ENCODE measurements at places on chromosomes 4 and X.

DNA sequence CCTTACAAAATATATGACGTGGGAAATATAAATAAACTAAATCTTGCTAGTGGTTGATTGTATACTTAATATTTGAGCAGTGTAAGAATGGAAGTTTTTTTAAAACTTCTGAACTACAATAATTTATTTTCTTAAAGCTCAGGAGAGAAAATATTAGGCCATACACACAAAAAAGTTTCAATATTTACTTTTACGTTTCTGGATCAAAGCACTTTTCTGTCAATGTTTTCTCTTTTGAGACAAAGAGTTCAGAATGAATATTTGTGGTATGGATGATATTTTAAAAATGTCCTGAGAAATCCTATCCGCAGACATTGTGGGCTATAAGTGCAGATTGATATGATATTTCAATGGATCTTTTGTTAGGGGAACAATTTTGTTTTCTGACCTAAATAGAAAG, 109.9 kb downstream of the TLL1 start:
- no peak for DNase-seq

GRCh38 chr4:143441678-143442077, 71.8 kb upstream of the SMARCA5 start:
- DNase-seq = no peak

GRCh38 chr4:53040851-53041250, 178.7 kb downstream of the RASL11B start:
- DNase-seq = no peak

DNA sequence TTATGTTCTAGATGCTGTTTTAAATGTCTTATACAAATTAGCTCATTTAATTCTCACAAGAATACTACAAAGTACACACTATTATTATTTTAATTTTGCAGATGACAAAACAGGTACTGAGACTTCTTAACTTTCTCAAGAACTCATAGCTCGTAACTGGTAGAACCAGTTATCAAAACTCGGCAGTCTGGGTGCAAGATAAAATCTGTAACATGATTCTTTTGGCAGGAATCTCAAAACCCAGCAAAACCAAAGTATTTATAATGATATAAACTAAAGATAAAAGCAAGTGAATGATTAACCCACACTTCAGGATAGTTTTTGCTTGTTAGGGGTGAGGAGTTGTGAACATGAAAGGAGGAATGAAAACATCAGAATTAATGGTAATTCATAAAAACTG, 27.6 kb downstream of the CLNK start:
- DNase-seq = no peak

- DNase-seq = no peak
These were observed 361 bp downstream of the TMEM128 start for GRCh38 chr4:4247696-4248028.

DNA sequence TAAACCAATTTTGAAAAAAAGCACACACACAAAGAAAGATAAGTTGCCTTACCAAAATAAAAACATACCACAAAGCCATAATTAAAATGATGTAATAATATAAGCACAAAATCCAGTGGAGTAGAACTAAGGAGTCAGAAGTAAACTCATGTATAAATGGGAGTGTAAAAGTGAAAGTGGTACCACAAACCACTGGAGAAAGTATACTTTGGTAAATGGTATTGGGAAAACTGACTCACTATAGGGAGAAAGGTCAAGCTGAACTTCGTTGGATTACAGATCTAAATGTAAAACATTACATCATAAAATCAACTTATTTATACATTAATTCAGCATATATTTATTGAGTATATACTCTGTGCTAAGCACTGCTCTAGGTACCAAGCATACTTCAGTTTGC, 46.3 kb upstream of the HHIP start:
- DNase-seq = no peak

DNA sequence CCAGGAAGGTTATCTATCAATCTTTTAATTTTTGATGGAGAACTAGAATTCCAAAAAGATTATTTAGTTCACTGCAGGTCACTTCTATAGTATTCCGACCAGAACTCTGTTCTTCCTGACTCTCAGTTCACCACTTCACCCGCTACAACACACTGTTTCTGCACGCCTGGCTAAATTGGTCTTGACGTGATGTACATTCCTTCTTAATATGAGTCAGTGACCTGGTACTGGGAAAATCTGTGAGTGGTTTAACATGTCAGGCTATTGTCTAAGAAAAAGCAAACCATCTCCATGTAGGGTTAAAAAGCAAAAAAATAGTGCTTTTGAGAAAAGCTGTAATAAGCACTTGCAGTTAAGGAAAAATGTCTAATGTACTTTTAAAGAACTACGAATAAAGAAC, 120.4 kb downstream of the NDST3 start:
- no peak for DNase-seq

- DNase-seq = no peak
These were observed 75.5 kb downstream of the GPC3 start for GRCh38 chrX:133909888-133910287.

- DNase-seq = no peak
These were observed 15.9 kb upstream of the XKRX start for GRCh38 chrX:100944601-100945000.

DNA sequence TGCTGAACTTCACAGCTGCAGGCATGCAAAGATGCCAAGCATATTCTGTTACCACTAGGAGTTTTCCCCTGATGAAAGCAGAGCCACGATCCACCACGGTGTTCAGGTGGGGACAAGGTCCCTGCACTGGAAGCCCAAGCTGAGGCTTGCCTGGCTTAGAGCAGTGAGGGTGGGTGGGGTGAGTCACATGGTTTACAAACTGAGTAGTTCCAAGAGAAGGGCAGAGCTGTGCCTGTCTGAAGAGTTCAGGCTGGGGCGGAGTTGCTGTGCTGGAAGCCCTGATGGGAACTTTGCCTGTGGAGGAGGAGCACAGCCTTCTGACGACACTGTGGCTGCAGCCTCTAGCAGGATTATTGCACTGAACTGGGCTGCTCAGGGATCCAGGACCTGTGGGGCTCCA, 45.5 kb downstream of the FAM9B start:
- DNase-seq = no peak

DNA sequence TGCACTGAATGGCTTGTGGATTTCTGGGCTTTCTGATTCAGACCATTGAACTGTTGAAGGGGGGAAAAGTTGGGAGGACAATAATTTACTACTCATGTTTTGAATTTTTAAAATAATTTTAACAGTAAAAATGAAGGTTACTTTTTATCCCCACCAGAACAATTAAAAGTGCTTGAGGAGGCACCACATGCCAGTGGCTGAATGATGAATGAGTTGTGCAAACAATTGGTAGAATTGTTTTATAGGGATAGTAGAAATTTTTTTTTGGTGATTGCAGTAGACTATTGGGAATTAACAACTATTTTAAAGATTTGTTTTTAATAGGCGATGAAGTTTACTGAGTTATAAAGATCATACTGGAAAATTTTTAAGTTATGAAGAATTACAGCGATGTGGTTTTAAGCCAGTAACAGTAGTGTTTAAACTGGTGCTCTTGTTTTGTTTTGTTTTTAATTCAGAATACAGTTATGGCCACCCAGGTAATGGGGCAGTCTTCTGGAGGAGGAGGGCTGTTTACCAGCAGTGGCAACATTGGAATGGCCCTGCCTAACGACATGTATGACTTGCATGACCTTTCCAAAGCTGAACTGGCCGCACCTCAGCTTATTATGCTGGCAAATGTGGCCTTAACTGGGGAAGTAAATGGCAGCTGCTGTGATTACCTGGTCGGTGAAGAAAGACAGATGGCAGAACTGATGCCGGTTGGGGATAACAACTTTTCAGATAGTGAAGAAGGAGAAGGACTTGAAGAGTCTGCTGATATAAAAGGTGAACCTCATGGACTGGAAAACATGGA, 2.7 kb downstream of the REST start:
- no peak for DNase-seq

GRCh38 chrX:54386314-54386713, 28.5 kb upstream of the WNK3 start:
- no peak for DNase-seq

GRCh38 chr4:3384771-3385710, 56.7 kb upstream of the HGFAC start:
- DNase-seq = no peak

DNA sequence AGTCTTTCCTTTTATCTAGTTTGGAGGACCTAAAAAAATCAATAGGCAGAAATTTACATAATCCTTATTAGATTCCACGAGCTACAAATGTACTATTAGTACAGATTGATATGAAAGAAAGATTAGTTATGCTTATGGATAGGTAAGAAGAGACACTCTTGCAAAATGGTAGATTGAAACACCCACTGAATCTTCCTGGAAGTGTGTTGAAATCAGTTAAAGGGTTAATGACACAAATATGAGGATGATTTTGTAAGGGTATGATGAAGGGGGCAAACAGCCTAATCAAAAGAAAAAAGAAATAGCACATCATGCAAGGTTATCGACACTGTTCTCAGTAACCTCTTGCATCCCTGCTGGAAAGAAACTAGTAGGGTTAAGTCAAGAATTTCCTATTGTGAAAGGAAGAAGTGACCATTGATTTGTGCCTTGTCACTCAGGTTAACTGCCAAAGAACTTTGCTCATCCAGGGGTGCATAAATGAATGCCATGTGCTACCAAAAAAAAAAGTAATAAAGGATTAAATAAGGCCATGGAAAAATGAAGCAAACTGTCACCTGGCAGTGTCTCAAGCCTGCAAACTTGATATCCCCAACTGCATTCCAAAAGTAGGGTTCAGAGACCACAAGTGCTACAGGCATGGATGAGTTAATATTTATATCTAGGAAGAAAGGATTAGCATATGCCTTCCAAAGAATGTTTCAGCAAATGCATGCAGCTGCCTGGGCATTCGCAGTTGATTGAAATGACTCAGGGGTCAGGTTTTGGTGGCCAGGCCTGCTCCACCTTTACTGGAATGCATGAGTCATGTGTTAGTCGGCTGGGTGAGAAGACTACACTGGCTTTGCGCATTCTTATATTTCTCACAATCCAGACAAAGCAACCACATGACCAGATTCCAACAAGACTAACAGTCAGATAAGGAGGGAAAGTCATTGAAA, 78.3 kb upstream of the ATXN3L start:
- no peak for DNase-seq

GRCh38 chrX:68332201-68332731, 101.0 kb downstream of the OPHN1 start:
- DNase-seq = no peak

- no peak for DNase-seq
These were observed 3.9 kb downstream of the PCDH10 start for GRCh38 chr4:133152831-133153481.

GRCh38 chrX:39616098-39616729, 481.5 kb downstream of the BCOR start:
- DNase-seq = no peak

DNA sequence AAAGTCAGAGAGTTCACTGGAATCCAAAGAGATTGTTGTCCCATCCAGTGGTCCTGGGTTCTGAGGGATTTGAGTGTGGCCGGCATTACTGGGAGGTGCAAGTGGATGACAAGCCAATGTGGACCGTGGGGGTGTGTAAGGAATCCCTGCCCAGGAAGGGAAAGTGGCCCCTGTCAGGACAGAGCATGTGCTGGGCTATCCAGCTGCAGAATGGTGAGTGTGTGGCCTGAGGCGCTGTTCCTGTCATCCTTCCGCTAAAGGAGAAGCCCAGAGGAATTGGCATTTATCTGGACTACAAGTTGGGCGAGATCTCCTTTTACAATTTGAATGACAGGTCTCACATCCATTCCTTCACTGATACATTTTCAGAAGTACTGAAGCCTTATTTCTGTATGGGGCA, 20.4 kb upstream of the TRIM60 start:
- no peak for DNase-seq

GRCh38 chr4:102537269-102537668, 36.1 kb downstream of the NFKB1 start:
- DNase-seq = no peak

DNA sequence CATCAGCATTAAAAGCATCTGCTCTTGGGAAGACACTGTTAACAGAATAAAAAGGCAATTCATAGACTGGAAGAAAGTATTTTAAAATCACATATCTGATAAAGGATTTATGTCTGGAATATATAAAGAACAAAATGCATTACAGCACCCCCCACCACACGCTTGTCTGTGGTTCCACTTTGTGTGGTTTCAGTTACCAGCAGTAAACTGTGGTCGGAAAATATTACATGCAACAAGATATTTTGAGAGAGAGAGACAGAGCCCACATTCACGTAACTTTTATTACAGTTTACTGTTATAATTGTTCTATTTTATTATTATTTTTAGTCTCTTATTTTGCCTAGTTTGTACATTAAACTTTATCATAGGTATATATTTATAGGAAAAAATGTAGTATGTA, 21.2 kb upstream of the PDE6B start:
- no peak for DNase-seq

DNA sequence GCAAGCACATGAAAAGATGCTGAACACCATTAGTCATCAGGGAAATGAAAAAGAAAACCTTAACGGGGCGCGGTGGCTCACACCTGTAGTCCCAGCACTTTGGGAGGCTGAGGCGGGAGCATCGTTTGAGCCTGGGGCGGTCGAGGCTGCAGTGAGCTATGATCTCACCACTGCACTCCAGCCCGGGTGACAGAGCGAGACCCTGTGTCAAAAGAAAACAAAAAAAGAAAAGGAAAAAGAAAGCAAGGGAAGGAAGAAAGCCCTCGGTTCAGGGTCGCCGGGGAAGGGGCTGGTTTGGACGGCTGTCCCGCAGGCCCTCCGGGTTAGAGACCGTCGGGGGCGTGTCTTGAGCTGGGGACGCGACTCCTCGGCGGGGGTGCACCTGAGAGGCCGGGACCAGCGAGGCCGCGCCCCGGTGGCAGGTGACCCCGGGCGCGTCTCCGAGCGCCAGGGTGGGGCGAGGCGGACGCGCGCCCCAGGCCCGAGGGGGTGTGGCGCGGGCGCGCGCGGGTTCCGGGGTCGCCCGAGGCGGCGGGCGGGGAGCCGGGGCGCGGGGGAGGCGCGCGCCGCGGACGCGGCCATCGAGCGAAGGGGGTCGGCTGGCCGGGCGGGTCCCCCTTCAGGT, 478 bp upstream of the PLXNA3 start:
- peak; percentile 49 for DNase-seq

DNA sequence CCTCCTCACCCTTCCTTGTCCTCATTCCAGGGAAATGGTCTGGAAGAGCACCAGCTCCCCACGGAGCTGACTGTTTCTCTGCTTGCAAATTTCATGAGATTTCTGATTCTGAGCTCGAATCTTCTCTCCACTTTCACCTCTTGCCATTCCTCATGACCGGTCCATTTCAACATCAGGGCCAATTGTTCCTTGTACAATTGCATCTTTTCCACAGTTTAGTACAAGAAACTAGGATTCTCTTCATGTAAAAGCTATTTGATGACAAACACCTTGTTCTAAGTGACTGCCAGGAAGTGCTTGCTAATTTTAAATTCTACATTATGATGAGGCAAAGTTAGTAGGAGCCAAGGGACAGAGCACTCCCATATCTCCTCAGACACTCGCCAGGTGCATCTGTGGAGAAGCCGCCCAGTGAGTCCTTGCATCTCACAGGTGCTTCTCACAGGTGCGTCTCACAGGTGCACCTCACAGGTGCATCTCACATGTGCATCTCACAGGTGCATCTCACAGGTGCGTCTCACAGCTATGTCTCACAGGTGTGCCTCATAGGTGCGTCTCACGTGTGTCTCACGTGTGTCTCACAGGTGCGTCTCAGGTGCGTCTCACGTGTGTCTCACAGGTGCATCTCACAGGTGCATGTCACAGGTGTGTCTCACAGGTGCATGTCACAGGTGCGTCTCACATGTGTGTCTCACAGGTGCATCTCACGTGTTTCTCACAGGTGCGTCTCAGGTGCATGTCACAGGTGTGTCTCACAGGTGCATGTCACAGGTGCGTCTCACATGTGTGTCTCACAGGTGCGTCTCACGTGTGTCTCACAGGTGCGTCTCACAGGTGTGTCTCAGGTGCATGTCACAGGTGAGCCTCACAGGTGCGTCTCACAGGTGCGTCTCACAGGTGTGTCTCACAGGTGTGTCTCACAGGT, 3.0 kb upstream of the PDE6B start:
- no peak for DNase-seq

GRCh38 chrX:124699876-124700275, 353.5 kb downstream of the SH2D1A start:
- no peak for DNase-seq
